Activated T-helper 17 cell treated with anti-CD3 and anti-CD28 coated beads, Interleukin-2, amount 50 U/mL, for 72 hours (primary cell): ENCODE measurements at places on chromosomes 5 and 9. TPM values are rescaled to one million over a fixed set of nuclear protein-coding genes. Genes with fewer than 3 reads are reported as not detected.

GRCh38 chr5:137754961-137755762 is 999 bp upstream of the HNRNPA0 start:
- ATAC-seq = peak; percentile 28

DNA sequence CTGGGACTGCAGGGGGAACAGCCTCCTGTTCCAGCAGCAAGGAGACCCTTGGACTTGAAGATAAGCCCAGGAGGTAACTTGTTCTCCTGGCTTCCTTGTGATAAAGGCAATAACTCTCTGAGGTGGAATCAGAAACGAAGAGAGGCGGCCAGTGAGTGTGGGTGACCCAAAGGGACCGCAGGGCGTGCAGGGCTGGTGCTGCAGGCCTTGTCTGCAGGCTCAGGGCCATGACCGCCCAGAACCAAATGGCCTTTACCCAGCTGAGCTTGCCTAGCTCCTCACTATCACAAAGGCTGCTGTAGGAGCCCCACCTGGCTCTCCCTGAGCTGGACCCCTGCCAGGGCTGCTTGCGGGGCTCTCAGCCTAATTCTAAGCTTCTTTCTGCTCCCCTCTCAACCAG is 72.5 kb downstream of the NDFIP1 start:
- ATAC-seq = no peak

DNA sequence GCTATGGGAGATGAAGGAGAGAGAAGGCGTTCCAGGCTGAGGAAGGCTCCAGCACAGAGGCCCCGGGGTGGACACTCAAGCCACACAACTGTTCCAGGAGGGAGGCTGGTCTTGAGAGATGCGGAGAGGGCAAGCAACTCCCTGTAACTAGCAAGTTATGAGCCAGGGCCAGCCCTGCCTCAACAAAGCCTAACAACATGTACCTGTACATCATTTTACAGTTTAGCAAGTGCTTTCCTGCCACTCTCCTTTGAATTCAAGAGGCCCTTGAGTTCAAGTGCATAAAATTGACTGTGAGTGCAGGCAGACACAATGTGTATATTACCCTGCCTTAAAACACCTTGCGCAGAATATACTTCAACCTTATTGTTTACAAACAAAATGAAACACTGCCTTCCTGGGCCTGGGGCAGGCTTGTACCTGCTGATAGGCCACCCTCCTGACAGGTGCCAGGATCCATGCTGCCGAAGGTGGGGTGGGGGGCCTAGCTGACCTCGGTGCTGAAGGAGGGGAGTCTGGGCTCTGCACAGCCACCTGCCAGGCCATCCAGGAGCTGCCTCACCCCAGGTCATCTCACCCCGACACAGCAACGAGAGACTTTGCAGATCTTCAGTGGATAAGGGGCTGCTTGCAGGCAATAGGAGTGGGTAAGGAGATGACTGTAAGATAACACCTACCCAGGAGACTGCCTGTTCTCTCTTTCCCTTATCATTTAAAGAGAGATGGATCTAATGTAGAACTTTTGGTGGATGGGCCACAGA is 80.0 kb downstream of the PPARGC1B start:
- no peak for ATAC-seq

Gene CAMK2A
- total RNA-seq = not detected

DNA sequence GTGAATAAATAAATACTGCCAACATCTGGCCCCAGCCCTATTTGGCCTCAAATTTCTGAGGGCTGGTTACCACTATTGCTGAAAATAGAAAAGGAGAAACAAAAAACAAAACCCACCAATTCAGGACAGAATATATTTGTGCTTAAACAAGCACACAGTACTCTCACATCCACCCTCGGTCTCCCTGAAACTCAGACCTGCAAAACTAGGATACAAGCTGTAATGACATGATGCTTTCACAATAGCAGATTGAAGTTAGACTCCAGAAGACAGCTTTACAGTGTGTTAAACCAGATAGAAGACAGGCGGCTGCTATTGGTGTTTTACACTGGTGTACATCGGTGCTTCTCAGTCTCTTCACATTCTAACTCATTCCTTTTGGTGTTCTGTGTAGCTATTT is 214.9 kb upstream of the DMRT1 start:
- ATAC-seq = no peak

Gene FAM169A
- 12.0 TPM for total RNA-seq

GRCh38 chr5:160269017-160269416 is 39.7 kb downstream of the FABP6 start:
- ATAC-seq = no peak

Gene CYFIP2
- 291 TPM for total RNA-seq

Gene TPPP
- total RNA-seq = 0.19 TPM

DNA sequence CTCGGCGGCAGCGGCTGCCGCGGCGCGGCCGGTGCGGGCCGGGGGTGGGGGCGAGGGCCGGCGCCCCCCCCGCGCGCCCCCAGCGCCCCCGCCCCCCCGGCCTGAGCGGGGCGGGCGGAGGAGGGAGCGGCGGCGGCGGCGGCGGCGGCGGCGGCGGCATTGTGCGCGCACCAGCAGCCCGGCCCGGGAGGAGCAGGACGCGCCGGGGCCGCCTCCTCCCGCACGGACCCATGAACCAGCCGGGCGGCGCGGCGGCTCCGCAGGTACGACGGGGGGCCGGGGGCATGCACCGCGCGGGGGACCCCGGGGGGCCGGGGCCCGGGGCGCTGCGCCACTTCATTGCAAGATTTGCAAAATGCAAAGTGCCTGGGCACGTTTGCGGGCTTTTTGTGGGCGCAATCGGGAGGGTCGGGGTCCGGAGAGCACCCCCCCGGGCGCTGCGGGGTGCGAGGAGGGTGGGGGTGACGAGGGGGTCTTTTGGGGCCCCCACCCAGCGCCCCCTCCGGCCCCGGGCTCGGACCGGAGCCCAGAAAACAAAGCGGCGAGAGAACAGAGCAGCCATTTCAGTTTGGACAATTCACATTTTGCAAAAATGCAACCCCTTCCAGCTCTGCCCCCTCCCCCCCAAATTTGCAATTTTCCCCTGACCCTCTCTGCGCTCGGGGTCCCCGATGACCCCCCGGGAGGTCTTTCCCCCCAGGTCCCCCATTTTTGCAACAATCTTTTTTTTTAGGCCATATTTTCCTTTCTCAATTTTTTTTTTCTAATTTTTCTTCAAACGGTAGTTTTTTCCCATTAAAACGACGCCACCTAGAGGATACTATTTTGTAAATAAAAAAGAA is at the start of gene ZNF618:
Gene ZNF618 (plus strand): TSS at position 159 of the 842 bp plus-strand sequence. CDS start 72 bp downstream, at position 231.
- ATAC-seq = peak; percentile 68

Gene PCDHGB6
- not detected for total RNA-seq

- no peak for ATAC-seq
Observed at GRCh38 chr5:168318240-168318639, 26.8 kb downstream of the WWC1 start.

Gene FOXD4L6
- total RNA-seq = not detected

Gene PCDHB7
- not detected for total RNA-seq

DNA sequence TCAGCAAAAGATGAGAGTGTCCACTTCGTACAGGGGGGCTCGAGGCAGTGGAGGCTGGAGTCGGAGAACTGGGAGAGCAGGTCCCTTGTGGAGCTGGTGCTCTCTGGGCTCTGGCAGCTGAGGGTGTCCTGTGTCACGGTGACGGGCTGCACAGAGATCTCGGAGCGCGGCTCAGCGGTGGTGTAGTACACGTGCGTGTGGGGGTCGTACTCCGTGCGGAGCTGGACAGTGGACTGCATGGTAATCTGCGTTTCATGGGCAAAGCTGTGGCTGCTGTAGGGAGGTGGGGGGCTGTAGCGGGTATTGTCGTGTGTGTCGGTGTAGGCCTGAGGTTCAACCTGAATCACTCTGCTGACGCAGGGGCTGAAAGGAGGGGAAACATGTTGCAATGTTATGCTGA is 48.0 kb downstream of the PTCH1 start:
- ATAC-seq = no peak

Gene CCL28
- 11.4 TPM for total RNA-seq

Gene NUP214
- 71.8 TPM for total RNA-seq

DNA sequence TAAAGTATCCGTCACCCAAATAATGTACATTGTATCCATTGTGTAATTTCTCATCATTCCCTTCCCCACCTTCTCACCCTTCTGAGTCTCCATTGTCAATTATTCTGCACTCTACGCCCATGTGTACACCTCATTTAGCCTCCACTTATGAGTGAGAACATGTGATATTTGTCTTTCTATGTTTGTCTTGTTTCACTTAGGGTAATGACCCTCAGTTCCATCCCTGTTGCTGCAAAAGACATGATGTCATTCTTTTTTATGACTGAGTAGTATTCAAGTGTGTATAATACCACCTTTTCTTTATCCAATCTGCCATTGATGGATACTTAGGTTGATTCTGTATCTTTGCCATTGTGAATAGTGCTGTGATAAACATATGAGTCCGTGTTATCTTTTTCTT is 4.9 kb upstream of the SPATA31C2 start:
- no peak for ATAC-seq

Gene SPINK6
- not detected for total RNA-seq

DNA sequence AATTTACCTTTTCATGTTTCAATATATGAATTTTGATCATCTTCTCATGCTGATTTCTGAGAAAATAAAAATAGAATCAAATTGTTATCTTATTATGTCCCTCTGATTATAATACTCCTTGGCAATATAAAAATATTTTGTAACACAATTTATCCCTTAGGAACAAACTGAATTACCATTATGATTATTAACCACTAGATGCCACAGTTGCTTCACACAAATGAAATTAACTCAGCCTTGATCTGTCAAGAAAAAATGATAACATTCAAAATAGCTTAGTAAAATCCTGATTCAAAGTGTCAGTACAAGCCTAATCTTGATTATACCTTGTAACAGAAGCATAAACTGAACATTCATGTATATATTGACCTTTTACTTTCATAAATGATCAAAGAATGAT is 4.8 kb upstream of the CHSY3 start:
- no peak for ATAC-seq

Gene GABRA6
- total RNA-seq = not detected

DNA sequence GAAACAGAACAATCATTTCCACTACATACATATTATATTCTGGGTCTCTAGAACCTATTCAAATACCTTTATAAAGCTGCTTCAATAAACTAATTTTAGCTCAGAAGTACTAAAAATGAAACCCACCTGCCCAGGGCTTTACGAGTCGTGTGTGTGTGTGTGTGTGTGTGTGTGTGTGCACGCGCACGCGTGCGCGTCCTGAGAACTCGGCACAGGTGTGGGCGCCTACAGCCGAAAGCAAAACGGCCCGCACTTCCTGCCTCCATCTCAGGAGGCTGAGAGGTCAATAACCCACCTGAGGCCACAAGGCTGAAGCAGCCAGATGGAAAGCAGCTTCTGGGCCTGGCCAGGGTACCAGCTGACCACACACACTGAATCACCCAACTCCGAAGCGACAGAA is 3.0 kb downstream of the CLPTM1L start:
- no peak for ATAC-seq

DNA sequence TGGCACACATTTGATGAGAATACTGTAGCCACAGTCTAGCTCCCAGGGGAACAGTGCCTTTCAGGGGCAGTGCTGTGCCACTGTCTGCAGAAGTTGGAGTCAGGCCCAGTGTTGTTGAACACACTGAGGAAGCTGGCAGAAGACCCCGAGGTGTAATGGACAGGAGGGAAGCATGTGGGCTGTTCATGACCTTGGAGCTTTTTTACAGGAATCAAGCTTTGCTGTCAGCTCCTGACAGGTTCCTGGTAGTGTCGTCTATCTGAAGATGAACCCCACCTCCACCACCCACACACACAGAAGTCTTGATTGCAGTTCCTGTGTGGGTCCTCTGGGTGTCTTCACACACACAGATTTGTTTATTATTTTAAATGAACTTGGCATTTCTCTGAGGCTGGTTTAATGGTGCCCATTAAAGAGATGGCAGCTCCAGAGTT is 40.3 kb upstream of the TNFAIP8 start:
- ATAC-seq = peak; percentile 71

GRCh38 chr5:134583766-134584165 is 48.9 kb downstream of the SAR1B start:
- ATAC-seq = no peak

Gene TAF1L
- not detected for total RNA-seq

DNA sequence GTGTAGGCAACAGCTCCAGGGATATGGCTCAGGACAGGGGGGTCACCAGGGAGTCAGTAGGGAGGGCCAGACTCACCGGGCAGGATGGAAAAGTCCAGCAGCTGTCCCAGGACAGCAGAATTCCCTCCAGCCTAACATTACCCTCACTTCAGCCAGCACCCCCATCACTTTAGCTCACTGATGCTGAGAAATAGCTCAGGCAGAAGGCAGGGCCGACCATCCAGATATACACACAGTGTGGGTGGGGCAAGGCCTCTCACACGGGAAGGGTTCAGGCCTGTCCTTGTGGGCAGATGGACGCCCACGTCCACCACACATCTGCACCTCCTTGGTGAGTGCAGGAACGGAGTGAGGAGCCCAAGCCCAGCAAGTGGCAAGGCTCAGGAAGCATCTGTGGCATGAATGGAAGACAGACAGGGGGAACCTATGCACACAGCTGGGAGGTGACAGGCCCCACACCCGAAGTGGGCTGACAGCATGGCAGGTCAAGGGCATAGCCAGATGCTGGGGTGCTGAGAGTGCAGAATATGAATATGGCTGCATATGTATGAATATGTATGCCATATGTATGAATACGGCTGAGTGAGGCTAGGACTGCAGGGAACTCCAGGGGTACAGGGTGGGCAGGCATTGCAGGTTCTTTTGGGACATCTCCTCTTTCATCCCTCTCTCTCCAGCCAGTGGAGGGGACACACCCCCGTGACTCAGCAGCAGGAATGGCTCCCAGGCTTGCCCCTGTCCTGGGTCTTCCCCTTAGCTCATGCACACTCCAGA is 17.0 kb downstream of the BICD2 start:
- no peak for ATAC-seq

DNA sequence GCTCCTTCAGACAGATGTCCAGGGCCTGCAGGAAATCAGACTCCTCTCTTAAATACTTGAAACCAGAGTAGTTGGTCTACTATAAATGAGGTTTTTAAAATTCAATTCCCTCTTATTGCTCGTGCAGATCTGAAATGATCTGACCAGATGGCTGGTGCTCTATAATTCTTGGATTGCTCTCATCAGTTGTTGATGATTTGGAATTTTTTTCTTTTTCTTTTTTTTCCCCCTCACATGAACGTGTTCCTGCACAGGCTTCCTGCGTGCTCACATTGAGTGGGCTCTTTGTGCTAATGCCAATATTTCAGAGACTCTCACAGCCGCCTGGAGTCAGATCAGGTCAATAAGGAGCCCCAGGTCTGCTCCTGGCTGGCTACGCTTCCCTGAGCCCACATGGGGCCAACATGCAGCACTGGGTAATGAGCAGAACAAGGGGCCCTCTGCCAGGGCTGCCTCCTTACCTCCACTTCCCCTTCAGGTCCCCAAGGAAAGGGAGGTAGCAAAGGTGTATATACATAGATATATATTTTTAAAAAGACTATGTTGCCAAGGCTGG is 82.0 kb downstream of the SIL1 start:
- ATAC-seq = no peak

GRCh38 chr5:42621662-42622061 is 135.0 kb upstream of the CCDC152 start:
- ATAC-seq = no peak

- ATAC-seq = no peak
Observed at GRCh38 chr5:136035837-136036236, 7.0 kb downstream of the TGFBI start.

Gene TEX48
- total RNA-seq = 0.42 TPM

GRCh38 chr5:178330791-178331404 is 98.3 kb upstream of the PHYKPL start:
- no peak for ATAC-seq

Gene PCDHB14
- total RNA-seq = not detected

GRCh38 chr5:135508496-135509005 is 27.2 kb downstream of the NEUROG1 start:
- no peak for ATAC-seq

Gene WDR31
- total RNA-seq = 2.2 TPM

Gene KCNN2
- total RNA-seq = not detected

- ATAC-seq = no peak
Observed at GRCh38 chr5:140262839-140263238, 40.1 kb downstream of the PFDN1 start.

- ATAC-seq = no peak
Observed at GRCh38 chr5:81192373-81192750, 40.8 kb upstream of the CKMT2 start.
